ENCODE measurements at places on chromosomes 1 and 21. TPM values are rescaled to one million over a fixed set of nuclear protein-coding genes. Genes with fewer than 3 reads are reported as not detected.
A peak's percentile ranks its signal among the peaks of the same experiment; 100 is the strongest.

DNA sequence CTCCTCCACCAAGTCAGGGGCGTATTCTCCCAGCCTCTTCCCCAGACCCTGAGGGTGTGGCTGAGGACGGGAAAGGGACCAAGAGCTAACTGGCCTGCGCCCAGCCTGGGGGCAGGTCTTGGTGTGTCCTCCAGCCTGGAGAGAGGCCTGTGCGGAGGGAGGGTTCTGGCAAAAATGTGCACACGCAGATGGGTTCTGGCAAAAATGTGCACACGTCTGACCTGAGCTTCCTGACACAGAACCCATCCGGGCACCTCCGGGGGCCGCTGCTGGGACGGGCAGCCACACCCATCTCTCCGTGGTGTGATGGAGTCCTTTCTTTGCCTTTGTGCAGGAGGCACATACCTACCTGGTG is 23.1 kb upstream of the PKP1 start:
- peaks cover 7% of the 10 kb centered on the region for H3K4me1 ChIP-seq
- no peak for DNase-seq
- no peak overlapping the region for H3K27ac ChIP-seq
- no peaks in the 10 kb centered on the region for H3K36me3 ChIP-seq
- H3K4me3 ChIP-seq: no peak overlapping the region

DNA sequence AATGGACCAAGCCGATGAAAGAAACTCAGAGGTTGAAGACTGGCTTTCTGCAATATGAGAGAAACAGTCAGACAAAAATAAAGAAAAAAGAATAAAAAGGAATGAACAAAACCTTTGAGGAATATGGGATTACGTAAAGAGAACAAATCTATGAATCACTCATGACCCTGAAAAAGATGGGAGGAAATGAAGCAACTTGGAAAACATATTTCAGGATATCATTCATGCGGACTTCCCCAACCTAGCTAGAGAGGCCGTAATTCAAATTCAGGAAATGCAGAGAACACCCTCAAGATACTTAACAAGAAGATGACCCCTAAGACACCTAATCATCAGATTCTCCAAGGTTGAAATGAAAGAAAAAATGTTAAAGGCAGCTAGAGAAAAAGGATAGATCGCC is 705.3 kb upstream of the CHRM3 start:
- no peak for DNase-seq
- no peak overlapping the region for H3K4me3 ChIP-seq

DNA sequence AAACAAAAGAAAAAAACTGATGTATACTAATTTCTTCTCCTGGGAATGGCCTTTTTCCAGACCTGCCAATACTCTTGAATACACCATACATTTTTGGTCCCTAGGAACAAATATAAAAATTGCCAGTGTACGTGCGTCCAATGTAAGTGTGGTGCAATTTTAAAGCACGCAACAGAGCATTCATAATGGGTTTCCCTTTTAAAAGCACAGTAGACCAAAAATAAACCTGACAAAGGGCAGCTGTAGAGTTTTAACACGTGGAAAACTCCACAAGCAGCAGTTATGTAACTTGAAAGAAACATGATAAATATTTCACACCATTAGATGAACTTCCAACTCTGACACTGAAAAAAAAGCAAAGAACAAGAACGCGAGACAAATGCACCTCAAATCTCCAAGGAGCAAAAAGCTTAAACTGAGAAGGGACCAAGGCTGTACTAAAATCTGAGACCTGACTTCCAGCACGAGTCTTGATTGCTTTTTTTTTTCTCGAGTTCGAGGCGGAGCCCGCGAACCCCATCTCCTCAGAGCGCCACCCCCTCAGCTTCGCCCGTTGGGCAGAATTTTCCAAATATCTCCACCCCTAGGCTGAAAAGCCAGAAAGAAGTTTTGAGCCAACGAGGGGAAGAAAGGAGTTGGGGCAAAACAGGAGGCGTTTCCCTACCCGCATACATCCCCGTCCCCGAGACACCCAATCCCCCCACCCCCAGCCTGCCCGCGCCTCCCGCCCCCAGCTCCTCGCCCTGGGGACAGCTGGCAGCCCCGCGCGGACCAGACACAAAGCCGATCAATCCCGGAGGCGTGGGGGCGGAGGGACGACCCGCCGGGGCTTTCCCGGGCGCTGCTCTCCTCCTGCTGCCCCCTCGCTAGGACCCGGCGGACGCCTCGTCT is at the start of gene JAM2:
TSS of gene JAM2 (plus strand) at position 599 of the 891 bp plus-strand sequence. CDS start 564 bp downstream, outside the sequence.
- H3K36me3 ChIP-seq: no peaks in the 10 kb centered on the region
- peak within 1 kb of the TSS; percentile 67 for H3K4me3 ChIP-seq
- H3K4me1 ChIP-seq: peaks cover 18% of the 10 kb centered on the region
- H3K27ac ChIP-seq: peak within 1 kb of the TSS; percentile 78
- no peaks in the 10 kb centered on the region for H3K27me3 ChIP-seq
- peak; percentile 67 for DNase-seq

The IL6R gene
- total RNA-seq: 60.2 TPM

The AADACL3 gene
- not detected for total RNA-seq

The PDE9A gene
- total RNA-seq: 15.3 TPM

All from upper lobe of right lung (tissue), 1 donor.